ENCODE measurements at places on chromosomes 4 and X.

DNA sequence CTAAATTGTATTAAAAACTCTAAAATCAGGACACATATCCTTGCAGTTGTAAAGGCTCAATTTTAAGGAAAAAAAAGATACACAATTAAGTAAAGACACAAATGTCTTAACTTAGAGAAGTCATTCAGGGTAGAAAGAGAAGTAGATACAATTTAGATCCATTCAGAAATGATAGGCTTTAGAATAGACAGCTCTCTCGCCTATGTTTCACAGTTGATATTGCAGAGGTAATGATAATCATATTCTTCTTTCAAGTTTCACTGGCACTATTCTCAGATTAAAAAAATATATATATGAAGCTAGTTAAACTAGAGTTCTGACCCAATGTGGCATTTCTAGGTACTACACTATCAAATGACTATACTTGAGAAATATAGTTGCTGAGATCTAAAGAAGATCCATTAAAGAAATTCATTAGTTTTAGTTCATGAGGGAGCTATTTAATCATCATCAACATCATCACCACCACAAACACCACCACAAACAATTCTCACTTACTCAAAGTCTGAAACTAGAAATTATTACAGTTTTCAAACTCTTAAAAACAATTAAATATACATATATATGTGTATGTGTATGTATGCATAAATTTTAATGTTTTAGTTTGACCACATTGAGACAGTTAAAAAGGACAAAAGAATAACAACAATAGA, 93.1 kb downstream of the ANTXR2 start:
- DNase-seq, result no peak

GRCh38 chr4:94011190-94011589, 182.6 kb downstream of the ATOH1 start:
- DNase-seq, result no peak

GRCh38 chr4:55311792-55312488, 34.1 kb upstream of the SRD5A3 start:
- DNase-seq, result no peak

DNA sequence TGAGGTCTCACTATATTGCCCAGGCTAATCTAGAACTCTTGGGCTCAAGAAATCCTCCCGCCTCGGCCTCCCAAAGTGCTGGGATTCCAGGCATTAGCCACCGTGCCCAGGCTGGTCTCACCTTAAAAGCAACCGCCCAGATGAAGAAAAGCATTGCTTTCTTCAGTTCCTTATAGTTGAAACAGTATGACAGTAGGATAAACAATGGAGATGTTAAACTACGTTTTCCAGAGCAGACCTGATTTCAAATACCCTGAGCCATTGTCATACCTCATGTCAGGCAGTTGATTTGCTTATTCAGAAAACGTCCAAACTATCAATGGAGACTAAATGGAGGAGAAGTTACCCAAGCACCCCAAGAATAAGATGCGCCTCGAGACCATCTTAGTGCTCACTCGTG, 26.3 kb upstream of the TMEM131L start:
- no peak for DNase-seq

- peak; percentile 75 for DNase-seq
These were observed at the start of the genes DNAAF6 and NUP62CL for GRCh38 chrX:107205770-107206696. DNAAF6 (plus strand) TSS chrX:107206611; CDS start chrX:107212876, 6,265 bp downstream. NUP62CL (minus strand) TSS chrX:107206433; CDS start chrX:107175146, 31,287 bp downstream.

DNA sequence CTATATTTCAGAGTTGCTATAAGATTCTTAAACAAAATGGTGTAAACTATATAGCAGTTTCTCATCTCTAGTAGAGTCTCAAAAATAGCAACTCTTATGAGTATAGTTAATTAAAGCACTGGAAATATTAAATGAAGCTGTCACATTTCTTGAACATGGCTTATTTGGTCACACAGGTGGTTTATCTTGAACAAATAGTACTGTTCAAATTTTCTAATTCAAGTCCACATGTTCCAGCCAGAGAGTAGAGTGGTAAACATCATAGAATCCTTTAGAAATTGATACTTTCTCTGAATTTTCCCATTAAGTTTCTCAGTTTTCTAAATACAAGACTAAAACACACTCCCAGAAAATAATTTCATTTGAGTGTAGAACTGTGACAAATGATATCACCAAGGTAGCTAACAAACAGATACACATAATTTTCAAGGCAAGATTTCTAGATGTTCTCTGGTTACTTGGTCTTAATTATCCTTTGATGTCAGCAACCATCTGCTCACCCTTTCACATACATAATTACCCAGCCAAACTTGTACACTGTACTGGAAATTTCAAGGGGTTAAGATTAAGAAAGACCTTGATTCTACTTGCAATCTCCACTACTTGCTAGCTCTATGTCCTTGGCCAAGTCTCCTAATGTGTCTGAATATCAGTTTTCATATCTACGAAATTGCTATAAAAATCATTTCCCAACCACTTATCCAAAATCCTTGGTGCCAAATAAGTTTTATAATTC, 24.3 kb upstream of the PAK3 start:
- no peak for DNase-seq

DNA sequence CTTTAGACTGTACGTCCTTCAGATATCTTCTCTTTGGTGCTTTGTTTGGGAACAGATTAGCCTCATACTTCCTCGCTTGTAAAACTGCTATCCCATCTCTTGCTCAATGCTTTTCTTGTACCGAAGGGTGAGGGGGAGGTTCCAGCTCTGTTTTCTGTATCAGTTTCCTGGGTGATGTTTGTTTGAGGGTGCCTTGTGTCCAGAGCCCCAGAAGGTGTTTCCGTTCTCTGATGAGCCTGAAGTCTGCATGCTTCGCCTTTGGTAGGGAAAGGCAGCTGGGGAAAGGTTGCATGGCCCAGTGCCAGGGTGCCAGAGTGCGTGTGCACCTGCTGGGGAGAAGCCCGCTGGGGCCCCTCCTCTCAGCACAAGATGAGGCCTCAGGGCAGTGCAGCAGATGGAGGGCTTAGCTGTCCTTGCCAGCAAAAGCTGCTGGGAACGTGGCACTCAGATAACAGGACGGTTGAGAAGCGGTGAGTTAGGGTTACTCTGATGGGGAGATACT, 73.7 kb downstream of the TBL1X start:
- no peak for DNase-seq

DNA sequence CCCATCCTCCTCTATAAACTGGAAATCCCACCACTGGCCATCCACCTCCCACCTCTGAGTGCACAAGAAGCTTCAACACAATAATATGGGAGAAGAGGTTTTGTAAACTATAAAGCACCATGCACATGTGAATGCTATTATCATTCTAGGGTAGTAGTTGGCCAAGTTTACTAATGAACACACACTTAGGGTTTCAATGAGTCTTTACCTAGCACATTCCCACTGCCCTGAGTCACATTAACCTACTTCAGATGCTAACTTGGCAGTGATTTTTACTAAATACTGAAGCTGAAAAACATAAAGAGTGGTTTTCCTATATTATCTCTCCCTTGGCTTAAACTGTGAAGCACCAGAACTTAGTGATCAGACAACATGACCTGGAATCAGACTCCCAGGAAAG, 93.9 kb downstream of the SH3KBP1 start:
- no peak for DNase-seq
